ENCODE measurements at places on chromosomes 12 and 14.

DNA sequence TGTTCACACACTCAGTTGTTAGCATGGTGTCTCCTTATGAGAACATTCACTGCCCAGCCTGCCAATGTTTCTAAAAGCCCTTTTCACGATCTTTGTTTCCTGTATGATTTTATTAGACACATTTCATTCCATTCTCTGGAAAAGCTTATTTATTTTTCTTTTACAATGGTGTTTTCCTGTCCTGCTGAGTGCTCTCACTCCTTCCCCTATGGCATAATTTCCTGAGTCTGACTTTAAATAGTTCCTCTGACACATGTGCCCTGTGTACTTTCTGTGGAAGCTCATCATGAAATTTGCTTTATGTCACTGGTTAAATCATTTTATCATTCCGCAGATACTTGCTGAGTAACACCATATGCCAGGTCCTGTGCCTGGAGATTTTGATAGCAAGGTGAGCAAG lies 612.0 kb downstream of the FLRT2 start:
- DNase-seq = no peak

- no peak for DNase-seq
These were observed 153.6 kb upstream of the FKBP4 start for GRCh38 chr12:2641207-2641606.

GRCh38 chr12:66684222-66684621 lies 5.3 kb upstream of the GRIP1 start:
- DNase-seq = no peak

GRCh38 chr14:22926316-22926715 lies 2.9 kb downstream of the PRMT5 start:
- no peak for DNase-seq

GRCh38 chr12:42807251-42807650 lies 217.7 kb upstream of the PRICKLE1 start:
- DNase-seq = no peak

- DNase-seq = no peak
These were observed 7.4 kb downstream of the CIT start for GRCh38 chr12:119869720-119870119.

GRCh38 chr12:25996677-25997076 lies 38.2 kb downstream of the RASSF8 start:
- DNase-seq = no peak

- DNase-seq = no peak
These were observed 53.2 kb upstream of the NELL2 start for GRCh38 chr12:44929236-44929885.

- no peak for DNase-seq
These were observed 37.1 kb downstream of the PPFIA2 start for GRCh38 chr12:81722004-81722403.

DNA sequence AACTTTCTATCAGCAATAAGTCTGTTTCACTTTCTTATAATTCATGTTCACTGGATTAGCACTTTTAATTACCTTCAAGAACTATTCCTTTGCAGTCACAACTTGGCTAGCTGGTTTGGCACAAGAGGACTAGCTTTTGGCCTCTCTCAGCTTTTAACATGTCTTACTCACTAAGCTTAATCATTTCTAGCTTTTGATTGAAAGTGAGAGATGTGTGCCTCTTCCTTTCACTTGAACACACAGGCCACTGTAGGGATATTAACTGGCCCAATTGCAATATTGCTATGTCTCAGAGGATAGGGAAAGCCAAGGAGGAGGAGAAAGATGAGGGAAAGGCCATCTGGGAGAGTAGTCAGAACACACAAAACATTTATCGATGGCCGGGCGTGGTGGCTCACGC lies 92.7 kb downstream of the PRICKLE1 start:
- DNase-seq = no peak

- DNase-seq = no peak
These were observed 166.5 kb downstream of the ZFP36L1 start for GRCh38 chr14:68626386-68626785.

DNA sequence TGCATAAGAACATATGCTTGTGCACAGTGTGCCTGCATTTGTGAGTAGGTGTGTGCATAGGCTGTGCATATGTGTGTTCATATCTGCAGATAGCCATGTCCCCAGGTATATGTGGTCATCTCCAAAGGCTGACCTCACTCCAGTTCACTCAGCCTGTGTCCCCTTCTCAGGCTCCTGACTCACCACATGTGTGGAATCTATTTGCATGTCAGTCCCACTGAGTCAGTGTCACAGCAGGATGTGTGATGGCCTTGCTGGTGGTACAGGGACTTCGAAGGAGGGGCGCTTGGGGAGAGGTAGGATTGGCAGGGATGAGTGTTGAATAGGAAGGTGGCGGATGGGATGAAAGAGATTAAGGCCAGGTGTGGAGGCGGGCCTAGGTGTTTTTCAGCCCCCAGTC lies 35.5 kb downstream of the KRT80 start:
- no peak for DNase-seq

- DNase-seq = no peak
These were observed 191.9 kb upstream of the DIO3 start for GRCh38 chr14:101369194-101369915.

DNA sequence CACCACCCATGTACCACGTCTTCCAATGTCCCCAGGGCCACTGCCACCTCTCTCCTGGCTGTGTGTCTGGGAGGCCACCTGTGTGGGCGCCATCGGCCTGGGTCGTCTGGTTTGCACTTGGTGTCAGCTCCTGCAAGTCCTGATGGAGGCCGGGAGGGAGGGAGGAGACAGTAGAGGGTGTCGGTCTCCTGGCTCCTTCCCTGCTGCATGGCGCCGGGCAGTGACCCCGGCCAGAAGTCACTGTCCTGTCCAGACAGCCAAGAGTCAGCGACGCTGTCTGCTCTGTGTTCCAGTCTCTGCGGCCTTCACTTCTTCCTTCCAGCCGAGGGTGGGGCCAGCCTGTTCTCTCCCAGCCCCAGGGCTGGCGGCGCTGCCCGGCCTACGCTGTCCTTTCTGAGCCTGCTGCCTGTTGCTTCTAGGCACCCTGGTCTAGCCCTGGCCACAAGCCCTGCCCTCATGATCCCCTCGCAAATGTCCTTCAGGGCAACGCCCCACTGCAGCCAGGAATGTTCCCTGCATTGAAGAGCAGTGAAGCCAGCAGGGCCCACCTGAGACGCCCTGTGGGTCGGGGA lies 13.0 kb upstream of the LBHD2 start:
- DNase-seq = no peak

DNA sequence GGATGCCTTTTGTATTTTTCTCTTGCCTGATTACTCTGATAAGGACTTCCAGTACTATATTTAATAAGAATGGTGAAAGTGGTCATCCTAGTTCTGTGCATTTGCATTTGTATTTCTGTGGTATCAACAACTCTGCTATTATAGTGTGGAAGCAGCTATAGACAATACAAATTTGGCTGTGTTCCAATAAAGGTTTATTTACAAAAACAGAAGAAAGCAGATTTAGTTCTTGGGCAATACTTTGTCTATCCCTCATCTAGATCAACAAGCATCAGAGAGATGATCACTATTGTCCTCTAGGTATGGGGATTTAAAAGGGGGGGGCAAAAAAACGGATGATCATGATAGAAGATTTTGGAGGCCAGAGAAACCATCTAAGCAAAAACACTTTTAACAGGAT lies 19.1 kb upstream of the BTG1 start:
- no peak for DNase-seq

DNA sequence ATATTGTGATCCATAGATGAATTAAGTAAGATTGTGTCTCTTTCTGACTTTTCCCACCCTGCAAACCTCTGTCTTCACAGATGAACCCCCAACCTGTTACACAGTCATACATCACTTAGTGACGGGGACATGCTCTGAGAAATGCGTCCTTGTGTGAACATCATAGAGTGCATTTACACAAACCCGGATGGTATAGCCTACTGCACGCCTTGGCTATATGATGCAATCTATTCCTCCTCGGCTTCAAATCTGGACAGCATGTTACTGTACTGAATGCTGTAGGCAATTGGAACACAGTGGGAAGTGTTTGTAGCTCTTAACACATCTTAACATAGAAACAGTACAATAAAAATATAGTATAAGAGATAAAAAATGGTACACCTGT lies 7.4 kb upstream of the TESPA1 start:
- no peak for DNase-seq

DNA sequence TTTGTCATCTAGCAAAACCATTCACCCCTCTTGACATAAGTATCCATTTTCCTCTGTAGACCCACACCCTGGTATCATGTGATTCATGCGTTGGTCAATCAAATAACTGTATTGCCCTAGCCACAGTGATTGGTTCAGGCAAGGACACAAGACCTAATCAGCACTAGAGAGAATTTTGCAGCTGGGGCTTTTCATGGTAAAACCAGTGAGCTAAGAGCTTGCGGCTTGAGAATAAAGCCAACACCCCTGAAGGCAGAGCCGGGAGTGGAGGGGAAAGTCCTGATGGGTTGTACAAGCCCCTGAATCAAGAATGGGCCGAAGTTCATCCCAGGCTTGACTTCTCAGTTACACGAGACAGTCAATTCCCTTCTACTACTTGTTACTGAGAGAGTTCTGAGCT lies 33.2 kb upstream of the LTBP2 start:
- DNase-seq = no peak

DNA sequence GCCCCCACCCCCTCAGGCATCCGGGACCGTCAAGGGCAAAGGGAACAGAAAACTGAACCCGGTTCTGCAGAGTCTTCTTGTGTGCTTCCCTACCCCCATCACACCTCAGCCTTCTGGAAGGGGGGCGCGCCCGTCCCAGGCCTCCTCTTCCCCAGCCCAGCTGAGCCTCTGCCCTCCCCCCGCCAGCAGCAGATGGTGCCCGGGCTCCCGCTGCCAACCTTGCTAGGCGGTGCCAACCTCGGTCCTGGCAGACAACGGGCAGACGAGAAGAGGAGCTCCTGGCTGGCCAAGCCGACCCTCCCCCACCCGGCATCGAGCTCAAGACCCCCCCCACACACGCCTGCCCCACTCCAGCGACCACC lies 8.7 kb downstream of the STAC3 start:
- no peak for DNase-seq

GRCh38 chr12:121250359-121250758 lies 40.4 kb downstream of the P2RX4 start:
- no peak for DNase-seq

- no peak for DNase-seq
These were observed 38.9 kb downstream of the NIN start for GRCh38 chr14:50792051-50792477.

DNA sequence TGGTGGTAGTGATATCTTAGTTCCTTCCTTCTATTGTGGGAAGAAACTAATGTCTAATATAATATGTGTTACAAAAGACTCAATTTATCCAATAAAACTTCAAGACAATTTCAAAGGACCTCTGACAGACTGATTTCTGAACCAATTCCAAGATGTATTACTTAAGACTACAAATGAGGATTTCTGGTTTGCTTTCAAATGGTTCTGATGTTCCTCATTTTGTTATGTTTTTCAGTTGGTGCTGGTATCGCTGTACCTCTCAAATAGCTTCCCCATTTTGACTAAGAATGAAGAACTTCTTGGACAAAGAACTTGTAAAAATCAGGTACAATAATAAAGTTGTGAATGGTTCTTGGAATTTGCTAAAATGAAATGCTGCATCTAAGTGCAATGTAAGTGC lies 19.4 kb upstream of the MBIP start:
- DNase-seq = no peak

- no peak for DNase-seq
These were observed 35.4 kb upstream of the NTF3 start for GRCh38 chr12:5396541-5396940.

DNA sequence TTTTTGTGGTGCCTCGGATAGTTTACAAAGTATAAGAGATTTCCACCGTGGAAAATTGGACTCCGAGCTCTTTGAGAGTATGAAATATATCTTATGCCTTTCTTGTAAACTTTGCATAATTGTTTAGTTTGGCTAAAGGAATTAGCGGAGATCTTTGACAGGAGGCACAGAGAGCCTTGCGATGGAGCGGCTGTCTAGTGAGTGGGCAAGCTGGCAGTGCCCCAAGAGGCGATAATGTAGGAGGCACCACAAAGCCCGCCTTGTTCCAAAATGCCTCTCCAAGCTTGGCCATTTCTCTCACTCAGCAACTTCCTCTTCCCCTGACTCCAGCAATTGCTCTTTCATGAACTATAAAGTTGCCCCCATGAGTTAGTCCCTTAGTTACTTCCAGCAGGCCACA lies 270.1 kb upstream of the PRICKLE1 start:
- no peak for DNase-seq

DNA sequence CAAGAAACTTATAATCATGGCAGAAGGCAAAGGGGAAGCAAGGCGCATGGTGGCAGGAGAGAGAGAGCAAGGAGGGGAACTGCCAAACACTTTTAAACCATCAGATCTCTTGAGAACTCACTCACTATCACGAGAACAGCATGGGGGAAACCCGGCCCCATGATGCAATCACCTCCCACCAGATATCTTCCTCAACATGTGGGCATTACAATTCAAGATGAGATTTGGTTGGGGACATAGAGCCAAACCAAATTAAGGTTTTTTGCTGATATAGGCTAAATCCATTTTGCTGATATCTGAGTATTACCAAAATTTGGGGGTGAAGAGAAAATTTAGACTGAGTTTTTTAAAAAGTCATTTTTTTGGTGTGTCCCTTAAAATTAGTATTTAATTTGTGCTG lies 54.9 kb upstream of the TMX1 start:
- DNase-seq = no peak

DNA sequence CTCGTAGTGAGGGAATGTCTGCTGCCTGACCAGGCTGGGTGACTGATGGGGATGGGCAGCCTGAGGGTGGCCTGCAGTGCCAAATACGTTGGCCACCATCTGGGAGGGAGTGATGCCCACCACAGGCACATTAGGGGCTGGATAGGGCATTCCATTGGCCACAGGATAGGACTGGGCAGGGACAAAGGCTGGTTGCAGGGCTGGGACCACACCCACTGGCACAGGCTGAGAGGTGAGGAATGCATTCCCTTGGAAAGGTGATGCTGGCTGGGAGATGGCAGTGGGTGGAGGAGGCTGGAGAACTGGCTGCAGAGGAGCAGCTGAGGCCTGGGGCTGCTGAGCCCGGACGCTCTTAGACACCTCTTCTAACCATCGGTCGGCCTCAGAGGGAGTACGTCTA lies 39.5 kb downstream of the PAPLN start:
- DNase-seq = no peak
